NCI-H1436 (cell line): ENCODE measurements at places on chromosomes 5 and 9.

GRCh38 chr9:96565671-96566497, 53.8 kb downstream of the CDC14B start:
- DNase-seq: no peak

- DNase-seq: peak; percentile 93
Observed at GRCh38 chr9:127955294-127956015, 17.8 kb upstream of the DPM2 start.

DNA sequence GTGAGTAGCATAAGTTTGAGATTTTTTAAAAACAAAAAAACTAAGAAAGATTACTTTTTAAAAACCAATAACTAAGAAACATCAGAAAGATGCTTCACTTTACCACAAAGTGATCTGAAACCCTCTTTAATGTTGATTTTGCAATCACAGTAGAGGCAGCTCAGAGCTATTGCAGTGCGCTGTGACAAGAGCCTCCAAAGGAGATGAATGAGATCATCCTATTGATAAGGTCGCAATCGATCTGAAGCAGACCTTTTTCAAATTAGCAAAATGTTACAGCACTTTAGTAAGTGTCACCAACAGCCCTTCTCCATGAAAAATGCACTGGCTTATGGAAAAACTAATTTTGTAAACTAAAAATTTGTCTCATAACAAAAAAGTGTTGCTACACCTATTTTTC, 284.6 kb upstream of the EFNA5 start:
- DNase-seq: no peak

DNA sequence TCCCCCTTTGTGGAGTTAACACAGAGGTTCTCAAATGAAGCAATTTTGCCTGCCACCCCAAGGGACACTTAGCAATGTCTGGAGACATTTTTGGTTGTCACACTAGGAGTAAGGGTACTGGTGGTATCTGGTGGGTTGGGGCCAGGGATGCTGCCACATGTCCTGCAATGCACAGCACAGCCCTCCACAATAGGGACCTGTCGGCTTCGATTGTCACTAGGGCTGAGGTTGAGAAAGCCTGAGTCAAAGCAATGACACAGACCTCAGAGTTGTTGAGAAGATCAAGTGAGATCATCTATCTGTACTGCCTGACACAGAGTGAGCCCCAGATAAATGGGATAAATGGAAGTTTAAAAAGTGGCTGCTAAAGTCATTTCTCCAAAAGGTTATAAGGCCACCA, 249.2 kb upstream of the KLF4 start:
- DNase-seq: no peak

DNA sequence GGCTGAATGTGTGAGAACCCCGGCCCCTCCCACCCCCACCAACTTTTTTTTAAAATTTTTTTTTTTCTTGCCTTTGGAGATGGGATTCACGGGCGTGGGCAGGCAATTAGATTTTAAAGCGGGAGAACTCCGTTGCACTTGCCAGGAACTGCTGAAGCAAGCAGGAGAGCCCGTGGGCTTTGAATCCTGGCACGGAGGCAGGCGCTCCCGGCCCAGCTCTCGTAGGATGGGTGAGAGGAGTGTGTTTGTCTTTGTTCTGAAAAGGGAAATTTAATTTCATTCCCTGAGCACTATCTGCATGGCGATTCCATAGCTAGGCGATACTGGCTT, 54.3 kb upstream of the BOD1 start:
- DNase-seq: no peak
